CD4-positive, CD25-positive, alpha-beta regulatory T cell (primary cell): ENCODE measurements at places on chromosomes 7 and 10.

- DNase-seq: no peak
These were observed 244.2 kb downstream of the ELFN1 start for GRCh38 chr7:1914321-1914720.

GRCh38 chr7:132430041-132430855 lies 146.0 kb downstream of the PLXNA4 start:
- no peak for DNase-seq

GRCh38 chr7:128738570-128739047 lies 550 bp upstream of the CALU start:
- no peak for DNase-seq

GRCh38 chr7:123230147-123230546 lies 30.4 kb upstream of the SLC13A1 start:
- DNase-seq: no peak

DNA sequence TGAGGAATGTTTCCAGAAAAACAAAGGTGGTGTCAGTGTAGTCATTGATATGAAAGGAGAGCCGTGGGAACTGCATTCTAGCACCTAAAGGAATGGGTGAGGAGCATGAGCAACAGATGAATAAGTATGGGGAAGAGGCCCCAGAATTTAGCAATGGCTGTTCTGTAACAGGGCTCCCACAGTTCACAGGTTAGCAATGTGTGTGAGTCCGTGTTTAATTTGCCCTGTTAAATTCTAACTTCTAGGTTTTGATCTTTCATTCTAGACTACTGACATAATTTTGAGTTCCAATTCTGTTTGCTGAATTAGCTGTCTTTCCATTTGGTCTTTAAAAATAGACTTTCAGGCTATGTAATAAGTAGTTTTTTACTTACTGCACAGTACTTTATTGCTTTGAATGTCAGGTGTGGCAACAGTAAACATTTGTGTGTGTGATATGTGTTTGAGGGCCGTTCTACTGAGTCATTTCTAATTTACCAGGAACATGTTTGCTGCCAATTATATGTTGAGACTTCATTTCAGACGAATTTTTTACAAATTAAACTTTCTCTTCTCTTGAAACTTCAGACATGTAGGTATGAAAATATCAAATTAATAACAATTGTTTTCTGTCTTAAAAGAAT lies 8.8 kb downstream of the STK17A start:
- no peak for DNase-seq

- DNase-seq: no peak
These were observed 139.7 kb downstream of the ADK start for GRCh38 chr10:74290708-74291107.

- no peak for DNase-seq
These were observed 749.7 kb upstream of the POM121L12 start for GRCh38 chr7:52285689-52286088.

- no peak for DNase-seq
These were observed 14.7 kb downstream of the CYP2W1 start for GRCh38 chr7:997404-998395.

GRCh38 chr7:29269935-29270334 lies 75.4 kb downstream of the CHN2 start:
- no peak for DNase-seq

DNA sequence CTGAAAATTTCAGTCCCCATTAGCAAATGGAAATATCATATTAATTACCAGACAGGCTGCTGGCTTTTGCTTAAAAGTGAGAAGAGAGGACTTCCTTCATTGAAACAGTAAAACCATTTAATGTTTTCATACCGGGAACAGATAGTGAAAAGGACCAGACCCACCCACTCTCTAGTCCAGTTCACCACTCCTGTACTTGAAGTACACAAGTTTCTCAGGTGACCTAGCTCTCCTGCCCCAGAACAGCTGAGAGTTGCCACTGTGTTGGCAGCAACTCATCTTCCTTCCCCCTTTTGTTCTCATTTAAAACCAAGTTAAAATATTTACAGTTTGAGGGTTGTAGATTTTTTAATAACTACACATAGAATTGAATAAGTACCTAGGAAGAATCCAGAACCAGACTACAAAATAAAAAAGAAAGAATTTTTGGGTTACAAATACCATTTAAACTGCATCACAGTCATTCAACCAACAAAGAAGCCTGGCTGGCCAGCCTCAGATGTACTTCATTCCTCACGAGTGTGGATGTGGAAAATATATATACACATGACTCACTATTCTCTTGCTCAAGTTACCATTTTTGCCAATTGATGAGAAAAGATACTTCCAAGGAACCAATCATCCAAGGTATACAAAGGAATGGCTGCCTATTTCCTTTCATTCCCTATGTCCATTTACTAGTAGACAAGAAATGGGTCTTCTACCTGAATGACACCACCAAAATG lies 68.1 kb downstream of the VPS41 start:
- DNase-seq: no peak

DNA sequence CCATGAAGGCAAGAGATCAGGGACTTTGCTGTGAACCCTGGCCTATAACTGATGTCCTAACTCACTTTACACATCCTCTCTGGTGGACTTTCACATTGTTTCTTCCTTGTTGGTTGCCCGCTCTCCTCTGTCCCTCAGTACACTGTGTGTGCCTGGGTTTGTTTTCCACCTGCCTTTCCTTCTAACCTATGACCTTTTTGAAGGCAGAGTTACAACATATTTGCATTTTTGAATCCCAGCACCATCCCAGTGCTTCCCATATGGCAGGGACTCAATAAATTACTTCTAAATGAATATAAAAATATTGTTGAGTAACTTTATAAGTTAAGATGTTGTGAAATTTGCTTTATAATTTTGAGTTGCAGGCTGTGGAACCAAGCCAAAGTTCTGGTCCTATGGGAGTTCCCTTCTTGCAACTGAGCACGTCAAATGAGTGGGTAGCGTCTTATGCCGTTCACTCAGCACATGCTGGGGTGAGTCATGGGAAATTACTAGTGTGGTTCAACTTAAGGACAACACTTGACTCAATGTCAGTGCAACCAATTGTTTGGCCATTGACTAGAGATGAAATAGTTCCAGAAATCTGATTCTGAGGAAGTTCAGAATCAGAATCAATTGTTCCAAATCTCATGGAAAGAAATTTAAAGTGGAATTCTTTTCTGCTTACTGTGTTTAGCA lies 250.9 kb downstream of the TWIST1 start:
- DNase-seq: no peak

DNA sequence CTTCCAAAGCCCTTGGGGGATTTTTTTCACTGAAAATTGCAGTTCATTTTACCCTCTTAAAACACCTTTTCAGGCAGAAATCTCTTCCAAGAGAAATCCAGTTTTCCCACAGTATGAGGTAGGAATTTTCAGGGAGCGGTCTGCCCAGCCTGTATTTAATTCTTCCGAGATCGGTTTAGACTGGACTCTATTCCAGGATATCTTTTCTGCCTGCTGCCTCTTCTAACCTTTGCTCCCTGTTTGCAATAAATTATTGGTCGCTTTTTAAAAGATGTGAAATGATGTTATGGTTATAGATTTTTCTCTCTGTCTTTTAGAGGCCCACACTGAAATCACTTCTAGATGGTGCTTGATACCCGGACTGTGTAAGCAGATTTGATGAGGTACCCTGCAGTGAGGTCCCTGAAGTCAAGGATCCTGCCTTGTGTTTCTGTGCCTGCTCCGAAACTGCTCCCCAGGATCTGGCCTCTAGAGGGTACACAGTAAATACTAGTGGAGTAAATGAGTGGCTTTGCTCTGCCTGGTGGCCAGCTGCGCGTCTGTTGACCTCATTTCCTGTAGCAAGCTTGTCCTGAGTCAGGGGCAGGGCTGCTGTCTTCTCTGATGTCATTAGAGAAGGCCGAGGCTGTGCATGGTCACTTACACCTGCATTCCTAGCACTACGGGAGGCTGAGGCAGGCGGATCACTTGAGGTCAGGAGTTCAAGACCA lies 191.6 kb downstream of the FANK1 start:
- DNase-seq: no peak

DNA sequence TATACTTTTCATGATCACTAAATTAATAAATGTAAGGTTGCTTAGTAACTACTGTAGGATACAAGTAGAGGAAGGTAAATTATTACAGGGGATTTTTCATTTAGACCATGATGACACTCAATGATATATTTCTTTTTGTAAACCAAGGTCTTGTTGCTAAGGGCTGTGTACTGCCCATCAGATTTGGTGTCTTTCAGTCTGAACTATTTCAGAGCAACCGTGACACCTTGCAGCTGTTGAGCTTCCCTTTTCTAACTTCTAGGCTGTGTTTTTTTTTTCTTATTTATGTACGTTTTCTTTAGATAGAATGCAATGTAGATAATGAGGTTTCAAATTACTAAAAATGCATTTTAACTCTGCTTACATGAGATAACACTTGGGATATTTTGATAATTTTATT lies 292.0 kb upstream of the MBL2 start:
- DNase-seq: no peak

DNA sequence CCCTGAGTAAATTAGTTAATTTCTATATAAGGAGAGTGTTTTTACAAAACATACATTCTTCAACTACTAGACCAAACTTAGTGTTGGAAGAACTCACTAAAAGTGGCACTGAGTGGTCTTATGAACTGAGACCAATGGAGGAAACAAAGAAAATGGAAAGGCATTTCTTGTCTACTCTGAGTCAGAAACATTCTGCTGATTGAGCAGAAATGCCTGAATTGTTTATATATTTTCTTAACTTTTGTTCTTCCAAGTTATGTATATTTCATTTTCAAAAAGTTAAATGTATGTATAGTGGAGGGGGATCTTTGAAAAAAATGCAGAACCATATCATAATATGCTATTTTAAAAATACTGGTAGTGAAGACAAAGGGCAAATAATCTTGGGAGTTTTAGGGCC lies 320.7 kb downstream of the HGF start:
- no peak for DNase-seq

DNA sequence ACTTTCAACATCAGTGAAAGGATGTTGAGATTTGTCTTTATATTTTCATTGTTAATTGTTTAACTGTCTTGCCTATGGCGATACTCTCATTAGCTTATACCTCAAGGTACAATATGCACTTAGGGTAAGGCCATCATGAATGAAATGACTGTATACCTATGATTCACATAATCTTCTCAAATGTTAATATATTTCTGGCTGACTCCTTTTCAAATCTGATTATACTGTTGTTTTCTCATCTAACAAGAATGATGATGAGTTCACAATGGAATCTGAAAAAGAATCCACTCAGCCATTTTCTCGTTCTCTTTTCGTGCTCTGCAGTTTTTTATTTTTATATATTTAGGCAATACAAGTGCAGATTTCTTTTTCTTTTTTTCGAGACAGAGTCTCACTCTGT lies 159.1 kb downstream of the ARHGAP12 start:
- DNase-seq: no peak

DNA sequence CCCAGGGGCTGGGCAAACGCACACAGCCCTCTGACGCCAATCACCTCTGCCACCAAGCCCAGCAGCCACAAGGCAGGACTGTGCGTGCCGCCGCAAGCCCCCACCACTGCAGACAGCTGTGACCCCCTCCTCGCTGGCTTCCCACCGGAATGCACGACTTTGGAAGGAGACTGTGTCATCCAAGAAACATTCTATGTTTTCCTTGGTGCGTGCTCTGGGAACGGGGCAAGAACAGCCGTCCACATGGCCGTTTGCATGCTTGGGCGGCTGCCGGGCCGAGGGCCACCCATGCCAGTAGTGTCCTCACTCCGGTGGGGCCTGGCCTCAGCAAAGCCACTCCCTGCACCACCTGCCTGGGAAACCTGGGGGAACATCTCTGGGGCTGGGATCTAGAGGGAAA lies 17.6 kb upstream of the ELN start:
- DNase-seq: no peak

- no peak for DNase-seq
These were observed 39.2 kb downstream of the TOMM7 start for GRCh38 chr7:22783421-22783820.

DNA sequence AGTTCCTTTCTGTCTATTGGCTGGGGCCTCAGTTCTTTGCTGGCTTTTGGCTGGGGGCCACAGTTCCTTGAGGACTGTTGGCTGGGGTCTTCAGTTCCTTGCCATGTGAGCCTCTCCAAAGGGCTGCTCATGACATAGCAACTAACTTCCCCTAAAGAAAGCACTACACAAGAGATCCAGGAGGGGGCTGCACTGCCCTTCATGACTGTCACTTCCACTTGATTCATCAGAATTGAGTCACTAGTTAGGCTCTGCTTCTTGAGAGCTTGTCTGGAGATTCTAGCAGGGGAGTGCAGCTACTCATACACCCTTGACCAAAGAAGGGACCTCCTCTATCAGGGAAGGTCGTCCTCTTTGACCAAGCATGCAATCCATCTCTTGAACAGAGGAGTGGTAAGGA lies 38.0 kb upstream of the MKX start:
- DNase-seq: peak; percentile 42

DNA sequence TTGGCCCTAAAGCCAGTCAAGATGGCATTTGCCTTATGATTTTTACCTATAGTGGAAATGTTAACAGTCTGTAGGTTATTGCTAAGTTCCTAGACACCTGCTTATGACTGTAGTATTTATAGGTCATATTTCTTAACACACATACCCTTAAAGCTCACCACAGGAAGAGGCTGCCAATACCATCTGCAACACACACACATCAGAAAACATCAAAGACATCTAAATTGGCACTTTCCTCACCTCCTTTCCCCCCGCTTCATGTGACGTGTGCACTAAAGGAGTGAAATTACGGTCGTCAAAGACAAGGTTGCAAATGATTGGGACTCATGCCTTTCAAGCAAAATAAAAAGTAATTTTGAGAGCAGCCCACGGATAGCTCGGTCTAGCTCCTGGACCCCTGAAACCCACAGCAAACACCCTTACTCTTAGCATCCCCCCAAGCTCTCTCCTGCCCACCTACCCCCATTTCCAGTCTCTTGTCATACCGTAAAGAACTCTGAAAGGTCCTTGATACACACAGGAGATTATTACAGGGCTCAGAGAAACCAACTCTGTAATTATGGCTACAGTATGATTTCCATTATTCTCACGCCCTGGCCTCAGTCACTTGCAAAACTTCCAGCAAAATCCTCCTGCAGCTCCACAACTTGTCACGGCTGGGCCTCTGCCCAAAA lies 90.5 kb downstream of the PLXNA4 start:
- DNase-seq: no peak

DNA sequence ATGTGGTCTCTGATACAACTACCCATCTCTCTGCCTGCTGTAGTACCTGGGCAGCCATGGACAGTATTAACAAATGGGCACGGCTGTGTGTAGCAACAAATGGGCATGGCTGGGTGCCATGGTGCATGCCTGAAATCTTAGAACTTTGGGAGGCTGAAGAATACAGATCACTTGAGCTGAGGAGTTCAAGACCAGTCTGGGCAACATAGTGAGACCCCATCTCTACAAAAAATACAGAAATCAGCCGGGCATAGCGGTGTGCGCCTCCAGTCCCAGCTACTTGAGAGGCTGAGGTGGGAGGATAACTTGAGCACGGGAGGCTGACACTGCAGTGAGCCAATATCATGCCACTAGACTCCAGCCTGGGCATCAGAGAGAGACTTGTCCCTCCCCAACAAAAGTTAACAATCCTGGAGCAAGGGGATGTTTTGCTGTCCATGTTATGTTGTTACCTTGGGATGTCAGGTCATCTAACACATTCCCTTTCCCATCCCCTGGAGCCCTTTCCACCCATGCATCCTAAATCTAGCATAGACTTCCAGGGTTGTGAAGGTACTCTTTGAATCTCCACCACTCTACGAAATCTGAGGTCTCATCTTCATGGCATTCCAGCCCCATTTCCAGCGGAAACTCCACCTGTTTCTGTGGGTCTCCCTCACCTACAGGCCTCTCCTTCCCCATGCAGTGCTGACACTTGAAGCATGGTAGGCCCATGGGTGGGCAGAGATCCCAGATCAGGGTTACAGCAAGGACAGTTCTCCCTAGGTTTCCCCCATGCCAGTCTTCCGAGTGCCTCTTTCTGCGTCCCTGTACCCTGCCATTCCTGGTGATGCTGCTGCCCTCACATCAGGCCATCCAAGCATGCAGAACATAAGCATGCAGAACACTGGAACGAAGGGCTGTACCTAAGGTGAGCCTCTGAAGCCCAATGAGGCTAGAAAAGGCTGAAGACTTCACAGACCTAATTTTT lies 13.1 kb downstream of the FXYD4 start:
- no peak for DNase-seq
